A172 (cell line): ENCODE measurements at places on chromosomes 6 and 20.

GRCh38 chr20:38302786-38303185 is 1.2 kb upstream of the BPI start:
- DNase-seq: no peak

DNA sequence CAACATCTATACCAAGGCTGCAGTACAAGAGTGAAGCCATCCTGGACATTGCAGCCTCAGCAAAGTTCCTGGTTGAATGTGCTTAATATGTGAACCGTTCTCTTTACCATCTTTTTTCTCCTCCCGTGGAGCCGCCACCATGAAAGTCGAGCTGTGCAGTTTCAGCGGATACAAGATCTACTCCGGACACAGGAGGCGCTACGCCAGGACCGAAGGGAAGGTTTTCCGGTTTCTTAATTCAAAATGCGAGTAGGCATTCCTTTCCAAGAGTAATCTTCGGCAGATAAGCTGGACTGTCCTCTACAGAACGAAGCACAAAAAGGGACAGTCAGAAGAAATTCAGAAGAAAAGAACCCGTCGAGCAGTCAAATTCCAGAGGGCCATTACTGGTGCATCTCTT is 8.4 kb upstream of the LINC00237 start:
- DNase-seq: no peak

DNA sequence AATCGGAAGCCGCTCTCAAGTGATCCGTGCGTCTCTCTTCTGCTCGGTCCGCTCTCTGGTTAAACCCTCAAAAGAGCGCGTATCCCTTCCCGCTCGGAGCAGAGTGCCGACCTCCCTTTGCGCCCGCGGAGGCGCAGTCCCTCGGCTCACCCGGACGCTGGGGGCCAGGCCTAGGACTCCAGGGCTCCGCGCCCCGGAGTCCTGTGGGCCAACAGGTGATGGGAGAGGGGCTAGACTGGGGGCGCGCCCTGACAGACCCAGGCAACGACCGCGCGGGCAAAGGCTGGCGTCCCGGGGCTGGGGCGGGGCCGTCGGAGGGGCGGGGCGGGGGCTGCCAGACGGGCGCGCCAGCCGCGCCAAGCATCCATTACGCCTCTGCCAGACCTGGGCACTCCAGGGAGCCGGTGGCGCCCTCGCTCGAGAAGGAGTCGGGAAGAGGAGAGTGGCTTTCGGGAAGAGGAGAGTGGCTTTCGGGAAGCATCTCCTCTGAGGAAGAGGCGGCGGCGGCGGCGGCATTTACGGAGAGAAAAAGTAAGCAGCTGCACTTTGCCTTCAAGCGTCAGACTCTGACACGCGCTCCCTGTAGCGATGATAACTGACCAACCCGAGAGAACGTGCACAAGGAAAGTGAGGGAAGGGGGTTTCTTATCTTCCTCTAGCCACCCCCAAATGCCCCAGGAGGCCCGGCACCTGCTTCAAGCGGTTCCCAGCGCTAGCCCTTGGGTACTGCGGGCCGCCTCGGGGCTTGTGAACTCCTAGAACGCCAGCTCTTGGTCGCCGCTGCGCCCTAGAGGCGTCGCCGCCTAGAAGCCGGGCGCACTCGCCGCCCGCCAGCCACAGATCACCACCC is 2.6 kb downstream of the EPHA7 start:
- DNase-seq: no peak

GRCh38 chr20:3238616-3239025 is 369 bp downstream of the SLC4A11 start:
- DNase-seq: no peak

- DNase-seq: no peak
Observed at GRCh38 chr6:169157197-169158148, 96.2 kb downstream of the THBS2 start.

DNA sequence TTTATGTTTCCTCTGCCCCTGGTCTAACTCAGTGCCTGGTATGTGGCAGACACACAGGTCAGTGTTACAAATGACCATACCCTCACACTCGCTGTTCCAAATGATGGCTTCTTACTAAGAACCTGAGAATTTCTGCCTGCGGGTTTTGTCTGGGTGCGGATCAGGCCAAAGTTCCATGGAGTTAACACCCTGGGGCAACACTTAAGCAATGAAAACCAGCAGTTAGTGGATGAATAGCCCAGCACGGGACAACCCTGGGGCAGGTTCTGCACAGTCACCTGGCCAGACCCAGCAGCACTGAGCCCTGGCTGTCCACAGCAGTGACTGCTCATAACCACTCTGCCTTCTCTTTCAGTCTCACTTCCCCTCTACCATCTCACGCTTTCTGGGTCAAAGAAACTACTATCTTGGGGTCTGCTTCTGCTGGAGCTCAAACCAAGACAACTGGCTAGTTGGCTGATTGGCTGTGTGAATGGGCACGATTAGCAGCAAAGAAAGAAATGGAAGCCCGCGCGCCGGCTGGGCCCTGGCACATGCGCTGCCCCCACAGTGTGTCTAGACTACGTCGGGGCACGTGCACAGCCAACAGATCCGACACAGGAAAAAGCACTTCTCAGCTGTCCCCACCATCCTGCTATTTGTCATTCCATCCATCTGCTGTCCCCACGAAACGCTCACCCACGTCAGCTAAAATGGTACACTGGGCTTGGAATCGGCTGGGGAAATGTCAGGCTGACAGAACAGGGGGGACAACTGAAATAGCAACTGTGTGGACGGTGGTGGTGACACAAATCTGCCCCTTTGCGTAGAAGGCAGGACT is 36.6 kb downstream of the MGME1 start:
- no peak for DNase-seq
